ENCODE measurements at places on chromosomes 11 and 22.

DNA sequence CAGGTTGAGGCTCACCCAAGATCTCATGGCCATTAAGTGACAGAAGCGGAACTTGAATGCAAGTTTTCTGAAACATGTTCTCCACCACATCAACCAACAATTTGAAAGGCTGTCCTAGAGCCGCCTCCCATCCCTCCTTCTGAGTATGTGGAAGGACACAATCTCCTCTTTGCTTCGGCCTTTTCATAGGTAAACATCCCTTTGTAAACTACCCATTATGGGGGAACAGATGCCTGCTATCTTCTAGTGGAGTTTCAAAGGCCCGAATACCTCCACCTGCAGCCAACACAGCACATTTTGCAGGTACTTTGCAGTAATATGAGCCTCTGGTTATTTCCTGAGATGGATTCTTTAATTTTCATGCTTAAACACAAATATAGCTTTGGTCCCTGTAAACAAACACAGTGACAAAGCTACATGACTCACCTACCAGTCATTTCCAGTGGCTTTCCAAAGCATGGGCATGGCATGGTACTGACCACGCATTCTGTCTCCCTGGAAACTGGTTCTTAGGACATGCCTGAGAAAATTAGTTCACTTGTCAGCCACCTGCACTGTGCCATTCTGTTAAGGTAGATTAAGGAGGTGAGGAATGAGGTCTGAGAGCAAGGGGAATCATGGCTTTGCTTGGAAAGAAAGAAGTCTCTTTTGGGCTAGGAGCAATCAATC, 60.2 kb downstream of the EHF start:
- no peak for DNase-seq

DNA sequence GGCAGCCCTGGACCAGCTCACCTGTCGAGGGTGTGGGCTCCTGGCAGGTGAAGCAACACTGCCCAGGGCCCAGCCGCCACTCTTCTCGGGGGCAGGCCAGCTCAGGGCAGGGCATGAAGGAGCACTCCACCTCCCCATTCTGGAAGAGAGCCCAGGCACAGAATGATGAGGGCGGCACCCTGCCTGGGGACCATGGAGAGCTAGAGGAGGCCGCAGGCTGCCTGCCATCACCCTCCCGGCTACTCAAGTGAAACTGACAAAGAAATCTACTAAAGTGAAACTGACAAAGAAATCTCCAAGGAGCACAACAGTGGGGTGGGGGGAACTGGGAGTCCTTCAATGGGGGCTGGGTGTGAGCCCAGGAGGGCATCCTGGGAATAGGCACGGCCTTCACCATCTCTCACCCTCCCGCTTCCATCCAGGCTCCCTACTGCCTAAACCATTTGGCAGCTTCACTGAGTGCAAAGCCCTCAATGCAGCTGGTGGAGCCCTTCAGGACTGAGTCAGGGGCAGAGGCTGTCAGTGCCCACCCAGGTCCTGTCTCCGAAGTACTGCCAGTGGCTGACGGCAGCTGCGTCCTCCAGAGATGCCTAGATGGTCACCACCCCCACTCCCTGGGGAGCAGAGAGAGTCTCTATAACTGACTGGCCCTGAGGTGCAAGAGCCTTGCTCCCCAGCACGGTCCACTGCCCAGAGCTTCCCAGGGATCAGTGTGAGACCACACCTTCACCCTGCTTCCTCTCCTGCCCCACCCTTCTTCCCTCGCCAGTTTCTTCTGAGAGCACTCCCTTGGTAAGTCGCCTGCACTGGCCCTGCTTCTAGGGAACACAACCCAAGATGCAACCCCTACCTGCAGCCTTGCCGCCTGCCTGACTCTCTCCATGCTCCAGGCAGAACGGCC, 21.7 kb downstream of the VWCE start:
- no peak for DNase-seq

GRCh38 chr11:3773180-3773579, 24.2 kb downstream of the NUP98 start:
- DNase-seq = no peak

DNA sequence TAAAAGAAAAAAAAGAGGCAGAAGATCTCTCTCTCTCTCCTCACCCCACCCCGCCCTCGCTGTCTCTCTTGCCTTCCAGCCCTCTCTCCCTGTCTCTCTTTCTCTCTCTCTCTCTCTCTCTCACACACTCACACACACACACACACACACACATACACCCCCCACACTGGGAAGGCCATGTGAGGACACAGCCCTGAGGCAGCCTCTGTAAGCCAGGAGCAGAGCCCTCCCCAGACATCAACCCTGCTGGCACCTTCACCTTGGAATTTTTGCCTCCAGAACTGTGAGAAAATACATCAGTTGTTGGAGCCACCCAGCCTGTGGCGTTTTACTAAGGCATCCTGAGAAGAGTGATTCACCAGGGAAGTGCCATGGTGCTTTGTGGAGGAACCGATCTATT, 14.7 kb downstream of the APOL3 start:
- DNase-seq = no peak

DNA sequence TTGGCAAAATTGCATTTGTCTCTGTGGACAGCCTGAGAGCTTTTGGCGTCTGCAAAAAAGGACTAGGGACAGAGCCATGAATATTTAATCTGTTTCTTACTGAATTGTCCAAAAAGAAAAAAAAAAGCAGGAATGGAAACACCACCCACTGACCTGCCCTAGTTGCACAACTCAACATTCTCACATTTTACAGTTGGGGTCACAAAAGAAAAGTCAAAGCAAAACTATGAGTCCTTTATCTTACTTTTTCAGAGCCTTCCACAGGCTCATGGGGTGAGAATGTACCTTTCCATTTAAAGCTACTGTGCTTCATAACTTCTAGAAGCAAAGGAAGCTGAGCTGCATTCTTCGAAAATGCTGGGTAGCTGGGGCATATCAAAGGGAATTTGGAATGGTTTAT, 225.7 kb downstream of the FAM76B start:
- no peak for DNase-seq
